ENCODE measurements at places on chromosomes 1 and 21. TPM values are rescaled to one million over a fixed set of nuclear protein-coding genes. Genes with fewer than 3 reads are reported as not detected.

- DNase-seq: no peak
Measured at GRCh38 chr1:232854798-232855159, 49.6 kb downstream of the MAP10 start.

DNA sequence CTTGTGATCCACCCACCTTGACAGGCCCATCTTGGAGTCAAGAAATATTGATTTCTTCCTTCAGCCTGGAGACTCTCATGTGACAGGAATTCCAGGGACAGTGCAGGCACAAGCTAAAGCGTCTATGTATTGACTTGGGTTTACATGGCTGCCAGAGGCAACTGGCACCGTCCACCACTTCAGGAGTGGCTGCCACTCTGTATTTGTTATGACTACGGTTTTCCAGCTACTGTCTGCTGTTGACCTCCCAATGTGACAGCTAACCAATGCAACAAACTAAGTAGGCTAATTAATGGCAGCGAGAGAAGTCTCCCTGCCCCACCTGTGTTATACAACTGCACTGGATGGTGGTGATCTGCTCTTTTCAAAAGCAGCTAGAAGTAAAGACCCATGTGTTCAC lies 56.9 kb downstream of the CD58 start:
- no peak for DNase-seq

GRCh38 chr1:31878058-31878457 lies 60.1 kb downstream of the PTP4A2 start:
- DNase-seq: no peak

Gene CTNNBIP1
- 68.5 TPM for polyA plus RNA-seq

DNA sequence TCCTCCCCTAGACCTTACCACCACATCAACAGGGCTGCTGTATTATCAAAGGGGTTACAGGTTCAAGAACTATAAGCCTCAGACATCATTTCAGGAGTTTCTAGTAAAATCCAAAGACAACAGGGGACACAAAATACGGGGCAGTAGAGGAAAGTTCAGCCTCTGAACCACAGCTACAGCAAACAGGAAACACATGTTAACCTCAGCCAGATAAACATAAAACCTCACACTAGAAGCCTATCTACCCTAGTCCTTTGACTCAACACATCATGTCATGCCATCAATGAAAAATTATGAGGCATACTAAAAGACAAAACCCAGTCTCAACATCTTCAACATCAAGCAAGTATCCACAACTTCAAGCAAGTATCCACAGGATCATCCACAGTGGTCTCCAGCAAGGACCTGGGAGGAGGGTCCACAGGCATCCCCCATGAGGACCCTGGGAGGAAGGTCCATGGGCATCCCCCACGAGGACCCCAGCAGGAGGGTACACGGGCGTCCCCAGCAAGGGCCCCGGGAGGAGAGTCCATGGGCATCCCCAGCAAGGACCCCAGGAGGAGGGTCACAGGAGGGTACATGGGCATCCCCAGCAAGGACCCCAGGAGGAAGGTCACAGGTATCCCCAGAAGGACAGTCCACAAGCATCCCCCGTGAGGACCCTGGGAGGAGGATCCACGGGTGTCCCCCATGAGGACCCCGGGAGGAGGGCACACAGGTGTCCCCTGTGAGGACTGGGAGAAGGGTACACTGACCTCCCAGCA lies 440.0 kb downstream of the MATN1 start:
- no peak for DNase-seq

Gene C1orf50
- 9.0 TPM for polyA plus RNA-seq

- no peak for DNase-seq
Measured at GRCh38 chr1:218880484-218881060, 293.1 kb upstream of the LYPLAL1 start.

- no peak for DNase-seq
Measured at GRCh38 chr1:118084400-118084799, 100.6 kb downstream of the SPAG17 start.

DNA sequence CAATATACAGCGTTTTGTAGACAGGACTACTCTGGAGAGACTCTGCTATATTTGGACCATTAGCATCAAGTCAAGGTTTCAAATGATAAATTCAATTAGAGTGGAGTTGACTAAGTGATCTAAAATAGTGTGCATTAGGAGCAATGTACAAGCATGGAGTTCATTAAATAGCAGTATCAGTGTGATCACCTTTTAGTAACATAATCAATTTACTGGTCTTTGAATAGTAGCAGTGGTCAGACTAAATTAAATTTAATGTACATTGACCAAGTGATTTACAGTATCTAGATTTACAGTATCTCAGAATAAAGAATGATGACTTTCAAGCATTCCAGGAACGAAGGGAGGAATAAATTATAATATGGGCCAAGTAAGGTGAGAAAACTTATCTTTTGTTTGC lies 489.6 kb upstream of the ADGRL4 start:
- no peak for DNase-seq

DNA sequence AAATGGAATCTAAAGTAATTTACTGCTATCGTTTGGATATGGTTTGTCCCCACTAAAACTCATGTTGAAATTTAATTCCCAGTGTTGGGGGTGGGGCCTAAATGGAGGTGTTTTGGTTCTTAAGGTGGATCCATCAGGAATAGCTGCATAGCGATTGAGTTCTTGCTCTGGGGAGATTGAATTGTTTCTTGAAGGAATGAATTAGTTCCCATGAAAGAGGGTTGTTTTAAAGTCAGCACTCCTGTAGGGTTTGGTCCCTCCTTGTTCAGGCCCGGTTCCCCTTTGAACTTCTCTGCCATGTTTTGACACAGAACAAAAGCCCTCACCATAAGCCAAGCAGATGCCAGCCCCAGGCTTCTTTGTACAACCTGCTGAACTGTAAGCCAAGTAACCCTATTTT lies 170.9 kb downstream of the COL11A1 start:
- DNase-seq: no peak

Gene DEPDC1
- 5.9 TPM for polyA plus RNA-seq

Gene C1QB
- 20.4 TPM for polyA plus RNA-seq

- no peak for DNase-seq
Measured at GRCh38 chr1:179310291-179310690, 16.7 kb downstream of the SOAT1 start.

DNA sequence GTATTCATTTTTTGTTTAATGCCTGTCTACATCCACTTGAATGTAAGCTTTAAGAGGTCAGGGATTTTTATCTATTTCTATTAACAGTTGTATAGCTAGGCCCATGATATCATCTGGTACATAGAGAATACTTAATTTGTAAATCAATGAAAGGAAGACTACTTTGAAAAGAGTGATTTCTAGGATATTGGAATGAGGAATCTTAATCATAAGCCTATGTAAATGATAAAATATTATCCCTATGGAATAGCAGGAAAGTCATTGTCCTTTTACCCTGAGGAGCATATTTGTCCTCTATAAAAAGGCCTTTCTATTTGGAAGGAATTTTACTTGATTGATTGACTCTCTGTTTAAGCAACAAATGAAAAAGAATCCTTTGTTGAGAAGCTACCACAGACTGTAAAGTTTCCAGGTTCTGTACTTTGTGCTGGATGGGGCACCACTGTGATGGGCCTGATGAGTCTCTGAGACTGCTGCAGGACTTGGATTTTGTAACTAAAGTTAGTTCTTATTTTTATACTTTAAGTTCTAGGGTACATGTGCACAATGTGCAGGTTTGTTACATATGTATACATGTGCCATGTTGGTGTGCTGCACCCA lies 53.8 kb downstream of the MAST2 start:
- no peak for DNase-seq

DNA sequence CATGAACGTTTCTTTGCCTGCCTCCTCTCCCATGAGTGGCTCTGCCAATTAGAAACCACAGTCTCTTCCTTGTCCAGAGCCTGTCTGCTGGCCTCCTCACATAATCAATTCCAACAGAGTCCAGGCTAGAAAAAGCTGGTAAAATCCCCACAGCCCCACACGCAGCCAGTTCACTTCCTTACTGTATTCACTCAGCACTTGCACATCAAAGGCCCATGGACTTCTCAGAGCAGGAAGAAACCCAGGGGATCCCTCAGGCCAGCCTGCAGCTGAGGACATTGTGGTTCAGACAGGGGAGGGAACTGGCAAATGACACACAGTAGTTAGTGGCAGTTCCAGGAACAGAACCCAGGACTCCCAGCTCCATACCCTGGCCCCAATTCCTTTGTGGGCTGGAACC lies 171.6 kb upstream of the EDN2 start:
- DNase-seq: no peak

Gene S100A2
- polyA plus RNA-seq: 1.6 TPM

DNA sequence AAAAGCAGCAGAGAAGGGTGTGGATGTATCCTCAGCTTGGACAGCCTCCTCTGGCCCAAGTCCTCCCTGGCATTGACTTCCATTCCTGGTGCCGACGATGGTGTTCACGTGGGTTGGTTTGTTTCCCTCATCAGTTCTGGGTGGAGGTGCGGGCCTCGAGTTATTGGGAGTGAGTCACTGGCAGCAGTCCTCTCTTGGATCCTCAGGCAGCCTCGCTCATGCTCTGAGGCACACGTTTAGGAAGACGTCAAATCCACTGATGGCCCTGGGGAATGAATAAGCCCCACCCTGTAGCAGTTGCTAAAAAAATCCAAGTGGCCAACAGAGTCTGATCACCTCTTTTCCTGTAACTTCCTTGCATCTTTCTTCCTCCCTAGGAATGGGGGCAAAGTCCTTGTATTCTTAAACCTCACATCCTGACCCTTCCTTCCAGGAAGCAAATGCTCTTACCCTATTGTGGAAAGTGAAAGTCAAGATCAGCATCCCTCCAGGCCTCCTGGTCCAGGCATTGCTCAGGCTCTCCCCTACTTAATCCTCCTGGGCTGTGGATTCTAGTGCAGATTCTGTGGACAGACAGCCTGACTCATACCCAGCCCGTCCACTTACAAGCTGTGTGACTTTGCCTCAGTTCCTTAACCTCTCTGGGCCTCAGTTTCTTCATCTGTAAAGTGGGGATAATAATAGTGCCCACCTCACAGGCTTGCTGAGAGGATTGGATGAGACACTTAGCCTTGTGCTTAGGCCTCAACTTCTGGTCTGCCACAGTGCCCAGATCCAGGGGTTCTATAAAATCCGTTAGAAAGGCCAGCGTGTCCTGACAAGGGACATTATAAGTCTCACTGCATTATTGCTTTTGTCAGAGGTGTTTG lies 111.1 kb downstream of the TLR5 start:
- DNase-seq: peak; percentile 47

- DNase-seq: no peak
Measured at GRCh38 chr1:183773482-183774274, 31.2 kb upstream of the RGL1 start.

Gene ASCL5
- polyA plus RNA-seq: 0.12 TPM

- no peak for DNase-seq
Measured at GRCh38 chr1:232426801-232427200, 203.1 kb downstream of the SIPA1L2 start.

Gene MEAF6
- 52.0 TPM for polyA plus RNA-seq

GRCh38 chr1:66890621-66891020 lies 34.0 kb downstream of the DNAI4 start:
- DNase-seq: no peak

DNA sequence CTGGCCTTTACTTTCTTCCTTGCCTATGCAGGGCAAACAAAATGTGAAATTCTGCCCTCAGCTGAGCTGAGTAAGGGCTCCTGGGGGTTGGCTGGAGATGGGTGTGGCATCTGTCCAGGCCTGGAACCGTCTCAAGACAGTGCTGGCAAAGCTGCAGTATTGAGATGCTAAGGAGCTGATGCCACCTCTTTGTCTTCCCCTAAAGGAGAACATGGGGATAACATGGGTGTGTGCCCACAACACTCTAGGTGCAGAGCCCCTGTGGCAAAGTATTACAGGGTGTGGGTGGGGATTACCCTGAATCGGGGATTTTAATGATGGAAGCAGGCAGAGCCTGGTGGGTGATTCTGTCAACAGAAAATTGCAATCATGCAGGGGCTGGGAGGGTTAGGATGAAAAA lies 2.5 kb upstream of the ST3GAL3 start:
- DNase-seq: no peak
